SJSA1 (cell line): ENCODE measurements at places on chromosomes 3 and 15. TPM values are rescaled to one million over a fixed set of nuclear protein-coding genes. Genes with fewer than 3 reads are reported as not detected.

Gene GPX1
- total RNA-seq, result 226 and 326 TPM in 2 replicates

Gene RCN2
- 135 and 145 TPM in 2 replicates for total RNA-seq

Gene VPS39
- 22.9 and 27.6 TPM in 2 replicates for total RNA-seq

DNA sequence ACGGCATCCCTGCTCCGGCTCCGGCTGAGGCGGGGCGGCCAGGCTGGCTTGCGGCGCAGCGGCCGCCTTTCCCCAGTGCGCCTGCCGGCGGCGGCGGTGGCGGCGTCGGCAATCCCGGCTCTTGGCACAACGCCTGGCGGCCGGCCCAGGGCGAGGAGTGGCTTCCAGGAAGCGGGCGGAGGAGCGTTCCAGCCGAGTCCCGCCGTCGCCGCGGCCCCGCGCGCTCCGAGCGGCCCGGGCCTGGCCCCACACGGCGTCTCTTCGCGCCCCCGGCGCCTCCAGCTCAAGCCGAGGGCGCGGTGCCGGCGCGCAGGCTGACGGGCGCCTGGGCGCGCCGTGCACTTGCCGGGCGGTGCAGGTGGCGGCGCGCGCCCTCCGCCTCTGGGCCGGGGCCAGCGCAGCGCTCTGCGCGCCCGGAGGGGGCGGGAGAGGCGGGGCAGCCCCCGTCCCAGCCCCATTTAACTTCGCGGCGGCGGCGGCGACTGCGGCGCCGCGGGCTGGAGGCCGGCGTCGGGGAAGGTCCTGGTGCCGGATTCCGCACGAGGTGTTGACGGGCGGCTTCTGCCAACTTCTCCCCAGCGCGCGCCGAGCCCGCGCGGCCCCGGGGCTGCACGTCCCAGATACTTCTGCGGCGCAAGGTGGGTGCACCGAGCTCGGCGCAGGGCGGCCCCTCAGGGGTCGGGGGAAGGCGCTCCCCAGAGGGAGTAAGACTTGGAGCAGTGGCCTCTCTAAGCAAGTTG lies at the start of gene ADAMTSL3:
TSS of gene ADAMTSL3 (plus strand) at position 485 of the 740 bp plus-strand sequence. CDS start 1,639 bp downstream, outside the sequence.
- DNase-seq, result peak; percentile 34

GRCh38 chr3:194779729-194780224 lies 94.1 kb downstream of the FAM43A start:
- DNase-seq, result peak; percentile 54

DNA sequence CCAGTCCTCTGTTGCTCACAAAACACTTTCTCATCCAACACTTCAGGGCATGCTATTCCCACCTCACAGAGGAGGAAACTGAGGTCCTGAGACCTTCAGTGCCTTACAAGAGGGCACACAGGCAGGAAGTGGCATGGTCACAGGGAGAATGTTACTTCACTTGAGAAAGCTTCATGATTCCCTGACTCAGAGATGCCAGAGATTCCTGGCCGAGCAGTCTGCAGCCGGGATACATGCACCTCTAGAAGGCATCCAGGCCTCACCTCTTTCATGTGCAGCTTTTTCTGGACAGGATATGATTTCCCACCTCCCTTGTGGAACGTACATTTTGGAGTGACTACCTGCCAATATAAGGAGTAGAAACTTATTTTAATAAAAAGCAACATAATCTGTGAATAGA lies 2.8 kb upstream of the SST start:
- DNase-seq, result no peak

- DNase-seq, result no peak
These were observed 47.4 kb downstream of the RAD54L2 start for GRCh38 chr3:51585871-51586270.

DNA sequence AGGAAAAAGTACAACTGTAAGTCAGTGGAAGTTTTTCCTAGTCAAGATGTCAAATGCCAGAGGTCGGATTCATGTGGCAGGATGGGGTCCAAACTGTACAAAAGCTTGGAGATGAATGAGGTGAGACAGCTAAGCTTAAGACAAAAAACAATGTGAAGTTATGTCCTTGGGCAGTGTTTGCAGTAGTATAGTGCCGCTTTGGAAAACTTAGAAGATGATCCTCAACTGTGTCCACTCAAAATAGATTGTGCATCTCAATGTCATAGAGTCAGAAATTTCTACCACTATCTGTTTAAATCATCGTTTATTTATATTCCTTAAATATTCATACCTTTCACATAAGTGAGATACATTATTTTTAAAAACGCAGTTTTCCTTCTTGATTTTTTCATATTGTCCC lies 77.3 kb downstream of the MBNL1 start:
- DNase-seq, result no peak
